Activated gamma-delta T cell (primary cell): ENCODE measurements at places on chromosomes 2 and 18.

GRCh38 chr2:178277741-178278197 lies 83.5 kb downstream of the OSBPL6 start:
- no peak for DNase-seq

DNA sequence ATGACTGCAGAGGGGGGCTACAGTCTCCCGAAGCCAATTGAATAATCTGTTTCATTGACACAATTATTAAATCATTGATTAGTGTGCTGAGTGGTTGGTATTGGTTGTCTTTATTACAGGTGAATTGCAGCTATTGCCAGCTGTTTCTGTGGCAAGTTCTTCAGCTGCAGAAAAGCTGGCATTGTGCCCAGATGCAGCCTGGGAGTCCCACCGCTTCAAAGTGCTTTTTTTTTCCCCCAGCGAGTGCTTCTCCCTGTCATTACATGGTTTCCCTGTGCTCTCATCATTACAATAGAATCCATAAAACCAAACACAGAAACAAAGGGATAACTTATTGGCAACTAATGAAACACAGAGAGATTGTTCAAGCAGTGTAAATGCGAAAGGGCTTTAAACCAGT lies 164.7 kb downstream of the GRB14 start:
- no peak for DNase-seq

GRCh38 chr2:191976436-191976835 lies 129.5 kb upstream of the CAVIN2 start:
- no peak for DNase-seq

GRCh38 chr2:88697370-88698026 lies 6.0 kb downstream of the RPIA start:
- no peak for DNase-seq

- DNase-seq = no peak
These were observed 43.2 kb downstream of the NCKAP5 start for GRCh38 chr2:133525090-133525489.

DNA sequence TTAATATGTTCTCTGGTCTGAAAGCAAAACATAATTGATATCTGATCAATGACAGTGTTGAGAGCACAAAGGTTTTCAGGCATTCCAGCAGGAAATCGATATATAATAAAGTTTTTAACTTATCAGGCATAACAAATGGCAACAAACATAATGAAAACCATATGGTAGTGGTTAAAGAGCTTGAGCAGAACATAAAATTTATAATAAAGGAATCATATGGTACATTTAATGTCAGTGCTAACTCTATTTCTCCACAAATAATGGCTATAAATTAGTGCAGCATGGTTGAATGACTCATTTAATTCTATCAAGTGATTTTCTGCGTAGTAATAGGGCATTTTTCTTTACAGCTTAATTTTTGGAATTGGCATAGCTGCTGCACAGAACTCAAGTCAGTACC lies 306.2 kb downstream of the FSIP2 start:
- DNase-seq = no peak

DNA sequence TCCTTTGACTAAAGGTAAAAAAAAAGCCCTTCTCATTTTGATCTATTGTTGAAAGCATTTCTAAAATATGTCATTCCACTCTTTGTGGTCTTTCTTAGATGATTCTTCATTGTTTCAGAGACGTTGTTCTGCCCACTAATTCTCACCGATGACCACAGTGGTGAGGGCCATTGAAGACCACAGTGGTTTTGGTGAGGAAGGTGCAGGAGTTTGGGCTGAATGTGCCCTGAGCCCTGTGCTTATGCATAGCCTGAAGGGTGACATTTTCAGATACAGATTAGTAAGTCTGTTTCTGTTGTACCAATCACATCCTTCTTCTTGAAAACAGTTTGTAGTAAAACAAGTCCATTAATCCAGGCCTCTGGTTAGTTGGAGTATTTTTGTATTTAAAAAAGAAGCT lies 251.3 kb upstream of the ATP5MC3 start:
- no peak for DNase-seq

DNA sequence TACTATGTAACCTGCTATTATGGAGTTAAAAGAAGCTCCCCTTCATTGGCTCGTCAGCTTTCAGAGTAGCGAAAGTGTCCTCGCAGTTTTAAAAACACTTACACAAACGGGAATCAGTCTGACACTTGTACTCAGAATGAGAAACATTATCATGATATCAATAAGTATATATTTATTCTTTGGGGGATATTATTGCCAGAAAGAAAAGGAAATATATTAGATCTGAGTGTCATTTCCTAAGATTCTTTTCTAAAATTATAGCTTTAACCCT lies 584.5 kb downstream of the ZEB2 start:
- no peak for DNase-seq

GRCh38 chr18:26225022-26225693 lies 1.1 kb upstream of the TAF4B start:
- DNase-seq = no peak

DNA sequence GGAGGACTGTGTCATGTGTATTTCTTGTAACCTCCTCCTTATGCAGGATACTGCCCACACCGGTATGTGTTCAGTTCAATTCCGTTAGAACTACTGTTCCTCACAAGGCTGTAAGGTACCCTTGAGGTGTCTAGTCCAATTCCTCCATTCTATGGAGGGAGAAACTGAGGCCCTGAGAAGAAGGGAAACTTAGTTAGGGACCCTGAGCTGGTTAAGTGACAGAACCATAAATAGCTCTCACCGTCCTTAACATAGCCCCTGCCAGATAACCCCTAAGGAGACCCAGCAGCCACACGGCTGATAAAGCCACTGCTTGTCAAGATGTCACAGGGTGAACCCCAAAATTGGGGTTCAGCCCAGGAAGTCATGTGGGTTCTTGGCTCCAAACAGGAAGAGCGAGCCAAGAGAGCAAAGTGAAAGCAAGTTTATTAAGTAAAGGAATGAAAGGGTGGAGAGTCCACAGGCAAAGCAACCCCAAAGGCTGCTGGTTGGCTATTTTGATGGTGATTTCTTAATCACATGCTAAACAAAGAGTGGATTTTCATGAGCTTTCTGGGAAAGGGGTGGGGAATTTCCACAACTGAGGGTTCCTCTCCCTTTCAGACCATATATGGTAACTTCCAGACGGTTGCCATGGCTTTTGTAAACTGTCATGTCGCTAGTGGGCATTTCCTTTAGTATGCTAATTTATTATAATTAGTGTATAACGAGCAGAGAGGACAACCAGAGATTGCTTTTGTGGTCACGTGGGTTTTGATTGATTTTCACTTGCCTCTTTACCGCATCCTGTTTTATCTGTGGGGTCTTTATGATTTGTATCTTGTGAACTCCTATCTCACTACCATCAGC lies 83.4 kb upstream of the RTN4 start:
- DNase-seq = no peak

DNA sequence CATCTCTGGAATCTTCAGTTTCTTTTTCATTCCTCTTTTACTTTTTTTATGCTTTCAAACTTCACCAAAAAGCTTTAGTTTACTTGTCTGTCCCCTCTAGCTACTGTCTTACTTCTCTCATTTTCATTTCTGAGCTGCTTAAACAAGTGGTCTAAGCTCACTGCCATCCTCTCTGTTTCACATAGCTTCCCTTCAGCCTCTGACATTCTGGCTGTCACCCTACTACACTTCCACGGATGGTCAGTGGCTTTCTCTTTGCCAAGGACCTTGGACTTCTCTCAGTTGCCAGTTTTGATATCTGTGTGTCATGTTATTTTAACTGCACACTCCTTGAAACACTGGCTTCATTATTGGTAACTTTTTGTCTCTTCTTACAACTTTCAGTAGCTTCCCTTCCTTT lies 176.1 kb downstream of the IKZF2 start:
- DNase-seq = no peak

DNA sequence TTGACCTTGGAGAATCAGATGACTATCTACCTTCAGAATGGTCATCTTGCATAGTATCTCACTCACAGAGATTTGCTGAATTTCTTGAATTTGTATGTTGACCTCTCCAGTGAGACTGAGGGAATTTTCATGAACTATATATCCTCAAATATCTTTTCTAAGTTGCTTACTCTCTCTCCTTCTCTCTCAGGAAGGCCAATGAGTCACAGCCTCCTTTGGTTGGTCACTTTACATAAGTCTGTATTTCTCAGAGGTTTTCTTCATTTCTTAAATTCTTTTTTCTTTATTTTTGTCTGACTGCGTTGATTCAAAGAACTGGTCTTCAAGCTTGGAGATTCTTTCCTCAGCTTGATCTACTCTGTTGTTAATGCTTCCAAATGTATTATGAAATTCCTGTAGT lies 51.7 kb downstream of the VIT start:
- no peak for DNase-seq

GRCh38 chr2:217523286-217523685 lies 479.5 kb downstream of the TNS1 start:
- no peak for DNase-seq

- no peak for DNase-seq
These were observed 13.1 kb downstream of the RBBP8 start for GRCh38 chr18:22946217-22946616.

GRCh38 chr2:197254776-197255530 lies 55.6 kb downstream of the ANKRD44 start:
- no peak for DNase-seq

DNA sequence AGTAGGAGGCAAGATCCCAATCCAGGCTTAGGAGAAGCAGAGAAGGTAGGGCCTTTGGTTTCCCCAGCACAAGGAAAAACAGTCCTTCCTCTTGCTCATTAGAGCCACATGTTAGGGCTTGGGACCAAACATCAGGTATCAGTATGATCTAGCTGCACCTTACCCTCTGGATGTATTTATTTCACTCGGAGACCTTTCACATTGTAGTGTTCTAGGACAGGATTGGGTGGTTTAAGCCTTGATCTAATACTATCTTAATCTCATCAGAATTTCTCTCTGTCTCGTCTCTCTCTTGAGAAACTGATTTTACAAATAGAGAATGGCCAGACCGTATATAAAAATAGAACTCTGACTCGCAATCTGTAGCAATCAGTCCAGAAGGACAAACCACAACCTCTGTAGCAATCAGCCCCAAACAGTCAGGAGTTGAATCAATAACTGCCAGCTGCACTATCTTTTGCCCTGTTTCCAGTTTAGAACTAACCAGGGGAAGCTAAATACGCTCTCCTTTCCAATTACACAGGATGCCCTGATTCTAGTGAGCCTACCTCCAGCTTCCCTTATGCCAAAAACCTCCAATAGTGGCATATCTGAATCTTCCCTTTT lies 207.1 kb downstream of the TDRD15 start:
- no peak for DNase-seq
